H9 (cell line): ENCODE measurements at places on chromosomes 3 and 15. TPM values are rescaled to one million over a fixed set of nuclear protein-coding genes. Genes with fewer than 3 reads are reported as not detected.
A peak's percentile ranks its signal among the peaks of the same experiment; 100 is the strongest.

DNA sequence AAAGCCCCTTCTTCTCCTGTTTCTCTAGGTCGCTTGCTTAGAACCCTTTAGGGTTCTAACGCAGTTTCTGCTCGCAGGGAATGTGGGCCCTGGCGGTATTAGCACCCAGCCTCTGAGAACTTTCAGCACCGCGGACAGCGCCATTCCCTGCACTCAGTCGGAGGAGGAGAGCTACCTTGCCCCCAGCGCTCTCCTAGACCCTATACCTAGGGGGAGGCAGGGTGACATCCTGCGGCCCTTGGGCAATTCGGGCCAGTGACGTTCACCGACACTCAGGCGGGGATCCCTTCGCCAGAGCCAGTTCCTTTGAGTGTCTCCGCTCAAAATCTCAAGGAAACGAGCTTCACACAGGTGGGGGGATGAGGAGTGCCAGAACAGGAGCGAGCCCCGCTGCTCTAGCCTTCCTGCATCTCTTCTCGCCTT is 1.3 kb downstream of the SLC7A14 start:
- DNase-seq = peak; percentile 90
- peaks cover 10% of the 10 kb centered on the region; the same call in 1 of the 2 replicates for H3K27me3 ChIP-seq
- no peak overlapping the region for H3K27ac ChIP-seq
- H3K36me3 ChIP-seq = no peaks in the 10 kb centered on the region

GRCh38 chr3:61733876-61734275 is 172.5 kb downstream of the PTPRG start:
- H3K27ac ChIP-seq = no peak overlapping the region
- H3K4me3 ChIP-seq = no peak overlapping the region
- H3K36me3 ChIP-seq = peaks cover 10% of the 10 kb centered on the region
- H3K4me1 ChIP-seq = peaks cover 3% of the 10 kb centered on the region; the same call in 1 of the 2 replicates
- no peak for DNase-seq
- no peaks in the 10 kb centered on the region for H3K27me3 ChIP-seq

MUC4 gene
- 0.70 and 1.2 TPM in 2 replicates for total RNA-seq

DNA sequence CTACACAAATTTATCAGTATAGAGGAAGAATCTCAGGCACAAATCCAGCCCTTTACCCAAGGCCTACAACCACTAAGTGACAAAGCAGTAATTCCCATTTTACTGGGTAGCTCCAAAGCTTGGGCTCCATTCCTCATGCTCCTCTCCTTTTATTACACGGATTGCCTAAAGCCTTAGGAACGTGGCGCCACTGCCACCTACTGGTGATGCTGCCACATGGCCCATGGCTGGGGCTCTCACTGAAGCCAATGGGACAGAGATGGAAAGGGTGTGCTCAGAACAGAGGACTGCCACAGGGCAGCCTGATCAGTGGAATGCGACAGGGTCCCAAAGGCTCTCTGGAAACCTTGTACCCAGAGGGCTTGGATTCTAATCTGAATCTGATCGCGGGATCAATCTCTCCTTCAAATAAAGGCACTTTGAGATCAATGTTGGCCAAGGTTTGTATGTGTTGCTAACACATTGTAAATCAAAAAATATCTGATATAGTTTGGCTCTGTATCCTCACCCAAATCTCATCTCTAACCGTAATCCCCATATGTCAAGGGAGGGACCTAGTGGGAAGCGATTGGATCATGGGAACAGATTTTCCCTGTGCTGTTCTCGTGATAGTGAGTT is 33.5 kb upstream of the LYZL4 start:
- no peaks in the 10 kb centered on the region for H3K27me3 ChIP-seq
- peak; percentile 93 for DNase-seq
- peaks cover 16% of the 10 kb centered on the region for H3K4me1 ChIP-seq
- H3K27ac ChIP-seq = no peak overlapping the region

DNA sequence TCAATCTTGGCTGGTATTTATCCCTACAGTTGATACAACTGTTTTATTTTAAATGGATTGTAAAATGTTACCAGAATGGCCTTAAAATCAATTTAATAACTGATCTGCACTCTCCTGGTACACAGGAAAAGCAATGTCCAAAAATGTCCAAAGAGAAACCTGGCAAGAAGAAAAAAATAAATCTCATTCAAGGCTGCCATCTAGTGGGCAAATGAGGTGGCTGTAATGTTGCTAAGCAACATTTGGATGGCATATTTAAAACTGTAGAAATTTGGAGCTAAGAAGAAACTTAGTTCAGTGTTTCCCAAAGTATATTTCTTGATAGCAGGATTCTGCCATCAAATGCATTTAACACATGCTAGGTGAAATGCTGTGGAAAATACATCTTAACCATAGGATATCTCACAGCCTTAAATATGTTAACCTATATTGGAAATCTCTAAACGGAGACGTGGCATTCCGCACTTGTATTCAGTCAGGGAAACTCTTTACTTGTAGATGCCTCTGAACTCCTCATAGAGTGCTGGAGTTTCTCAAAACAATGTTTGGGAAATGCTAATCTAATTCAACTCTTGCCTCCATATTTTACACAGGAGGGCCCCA is 216.8 kb downstream of the ERC2 start:
- H3K36me3 ChIP-seq = no peaks in the 10 kb centered on the region
- H3K4me1 ChIP-seq = peaks cover 7% of the 10 kb centered on the region; the same call in 1 of the 2 replicates
- DNase-seq = no peak
- no peak overlapping the region for H3K27ac ChIP-seq

DNA sequence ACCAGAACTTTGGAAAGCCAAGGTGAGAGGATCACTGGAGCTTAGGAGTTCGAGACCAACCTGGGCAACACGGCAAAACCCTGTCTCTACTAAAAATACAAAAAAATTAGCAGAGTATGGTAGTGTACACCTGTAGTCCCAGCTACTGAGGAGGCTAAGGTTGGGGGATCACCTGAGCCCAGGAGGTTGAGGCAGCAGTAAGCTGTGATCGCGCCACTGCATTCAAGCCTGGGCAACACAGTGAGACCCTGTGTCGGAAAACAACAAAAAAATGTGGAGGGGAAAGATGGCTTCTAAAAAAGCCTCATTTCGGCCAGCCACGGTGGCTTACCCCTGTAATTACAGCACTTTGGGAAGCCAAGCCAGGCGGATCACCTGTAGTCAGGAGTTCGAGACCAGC is 54.5 kb downstream of the SETD2 start:
- peaks cover 7% of the 10 kb centered on the region; the same call in 2 of the 3 replicates for H3K36me3 ChIP-seq
- no peaks in the 10 kb centered on the region for H3K27me3 ChIP-seq
- no peak overlapping the region for H3K27ac ChIP-seq
- H3K4me1 ChIP-seq = peaks cover 5% of the 10 kb centered on the region; the same call in 1 of the 2 replicates
- H3K4me3 ChIP-seq = no peak overlapping the region

DNA sequence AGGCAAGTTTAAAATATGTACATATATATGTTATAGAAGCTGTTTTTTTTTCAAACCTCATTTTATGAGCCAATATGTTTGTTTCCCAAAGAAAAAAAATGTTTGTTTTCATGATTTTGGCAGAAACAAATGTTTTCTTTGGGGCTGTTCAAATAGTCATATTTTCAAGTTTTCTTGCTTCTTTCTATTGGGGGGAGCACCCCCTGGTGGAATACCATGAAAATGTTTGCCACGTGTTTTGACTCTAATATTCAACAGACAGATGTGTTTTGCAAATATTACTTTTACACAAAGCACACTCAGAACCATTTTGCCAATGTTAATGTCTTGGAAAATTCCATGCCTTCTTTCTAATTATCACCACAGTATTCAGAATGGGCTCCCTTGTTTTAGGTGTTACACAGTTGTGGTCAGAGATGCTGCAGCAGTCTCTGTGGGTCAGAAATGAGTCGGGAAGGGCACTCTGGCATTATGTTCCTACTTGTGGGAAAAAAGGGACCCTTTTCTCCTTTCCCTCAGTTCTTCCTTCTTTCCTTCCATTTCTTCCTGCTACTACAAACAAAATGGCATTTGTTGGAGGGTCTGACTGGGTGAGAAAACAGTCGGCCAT is 817.0 kb downstream of the TUSC7 start:
- no peaks in the 10 kb centered on the region for H3K4me1 ChIP-seq
- no peak for DNase-seq
- no peak overlapping the region for H3K4me3 ChIP-seq
- no peaks in the 10 kb centered on the region for H3K36me3 ChIP-seq
- H3K27me3 ChIP-seq = no peaks in the 10 kb centered on the region
